ENCODE measurements at places on chromosomes 13 and 19.

- DNase-seq: no peak
These were observed 211.2 kb upstream of the EDNRB start for GRCh38 chr13:78129823-78130222.

GRCh38 chr13:47696674-47697073 is 304.4 kb downstream of the SUCLA2 start:
- DNase-seq: no peak

DNA sequence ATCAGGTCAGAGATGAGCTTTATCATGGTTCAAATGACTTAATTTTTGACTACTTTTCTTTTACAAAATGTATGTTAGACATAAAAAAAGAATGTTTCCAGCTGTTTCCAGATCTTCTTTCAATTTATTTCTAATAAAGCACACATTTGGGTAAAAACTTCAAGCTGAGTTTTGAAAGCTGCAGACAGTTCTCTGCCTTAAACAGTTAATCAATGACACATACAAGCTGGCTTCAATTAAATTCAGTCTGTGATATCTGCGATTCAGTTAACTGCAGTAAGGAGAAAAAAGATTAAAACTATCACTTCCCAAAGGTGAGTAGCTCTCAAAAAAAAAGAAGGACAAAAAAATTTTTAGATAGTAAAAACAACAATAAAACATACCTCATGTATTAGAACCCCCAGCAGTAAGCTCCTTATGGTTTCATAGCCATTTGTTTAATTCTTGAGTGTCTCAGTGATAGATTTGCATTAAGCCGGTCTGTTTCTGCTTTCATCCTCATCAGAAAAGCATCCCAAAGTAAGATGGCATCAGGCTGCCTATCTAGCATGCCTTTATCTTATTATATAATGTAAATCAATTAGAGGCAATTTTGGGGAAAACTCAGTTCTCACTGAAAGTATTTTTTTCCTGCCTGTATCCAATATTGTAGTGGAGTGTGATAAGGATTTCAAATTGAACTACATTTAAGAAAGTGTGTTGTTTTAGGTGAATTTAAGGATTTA is 81.8 kb upstream of the STARD13 start:
- DNase-seq: no peak

DNA sequence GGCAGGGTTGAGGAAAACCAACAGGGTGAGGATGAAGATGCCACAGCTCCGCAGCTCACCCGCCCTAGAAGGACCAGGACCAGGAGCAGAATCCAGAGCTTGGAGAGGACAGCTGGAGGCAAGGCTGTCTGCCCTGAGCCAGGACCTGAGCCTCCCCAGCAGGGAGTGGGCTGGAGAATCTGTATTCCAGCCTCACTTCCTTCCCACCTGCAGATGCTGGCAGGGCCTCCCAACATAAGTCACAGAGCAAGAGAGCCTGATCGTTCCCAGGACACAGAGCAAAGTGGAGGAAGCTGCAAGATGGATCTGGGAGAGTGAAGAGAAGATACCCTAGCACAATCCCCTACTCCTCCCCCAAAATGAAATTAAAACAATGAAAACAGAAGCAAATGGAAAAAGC is 61.7 kb upstream of the WASF3 start:
- no peak for DNase-seq
